Stimulated activated CD8-positive, alpha-beta memory T cell treated with anti-CD3 and anti-CD28 coated beads, Interleukin-7, amount 100 ng/mL, for 1 hour (primary cell): ENCODE measurements at places on chromosomes 5 and 9.

DNA sequence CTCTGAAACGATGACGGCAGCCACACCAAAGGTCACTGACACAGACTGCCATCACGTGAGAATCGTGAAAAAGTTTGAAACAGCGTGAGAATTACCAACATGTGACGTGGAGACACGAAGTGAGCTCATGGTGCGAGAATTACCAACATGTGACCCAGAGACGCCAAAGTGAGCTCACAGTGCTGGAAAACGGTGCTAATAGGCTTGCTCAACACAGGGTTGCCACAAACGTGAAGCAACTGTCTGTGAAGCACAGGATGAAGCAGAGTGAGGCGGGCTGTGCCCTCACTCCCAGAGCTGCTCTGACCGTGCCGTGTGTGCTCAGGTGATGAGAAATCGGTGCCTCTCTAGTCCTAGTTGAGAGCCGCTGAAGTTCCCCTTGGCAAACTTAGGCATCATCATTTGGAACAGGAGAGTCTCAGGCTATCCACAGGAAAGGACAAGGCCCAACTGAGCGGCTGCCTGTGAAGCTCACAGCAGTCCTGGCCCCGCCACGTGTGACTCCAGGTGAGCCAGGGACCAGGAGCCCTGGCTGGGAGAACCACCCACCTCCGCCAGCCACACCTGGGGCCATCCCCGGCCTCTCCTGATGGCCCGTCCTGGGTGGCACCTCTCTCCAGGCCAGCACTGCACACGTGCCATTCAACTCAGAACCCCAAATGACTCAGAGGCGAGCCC lies 29.8 kb upstream of the SLC6A3 start:
- DNase-seq = no peak

- DNase-seq = no peak
These were observed 111.8 kb downstream of the HMHB1 start for GRCh38 chr5:143923634-143924266.

- no peak for DNase-seq
These were observed 41.0 kb upstream of the SEMA4D start for GRCh38 chr9:89538871-89539270.

DNA sequence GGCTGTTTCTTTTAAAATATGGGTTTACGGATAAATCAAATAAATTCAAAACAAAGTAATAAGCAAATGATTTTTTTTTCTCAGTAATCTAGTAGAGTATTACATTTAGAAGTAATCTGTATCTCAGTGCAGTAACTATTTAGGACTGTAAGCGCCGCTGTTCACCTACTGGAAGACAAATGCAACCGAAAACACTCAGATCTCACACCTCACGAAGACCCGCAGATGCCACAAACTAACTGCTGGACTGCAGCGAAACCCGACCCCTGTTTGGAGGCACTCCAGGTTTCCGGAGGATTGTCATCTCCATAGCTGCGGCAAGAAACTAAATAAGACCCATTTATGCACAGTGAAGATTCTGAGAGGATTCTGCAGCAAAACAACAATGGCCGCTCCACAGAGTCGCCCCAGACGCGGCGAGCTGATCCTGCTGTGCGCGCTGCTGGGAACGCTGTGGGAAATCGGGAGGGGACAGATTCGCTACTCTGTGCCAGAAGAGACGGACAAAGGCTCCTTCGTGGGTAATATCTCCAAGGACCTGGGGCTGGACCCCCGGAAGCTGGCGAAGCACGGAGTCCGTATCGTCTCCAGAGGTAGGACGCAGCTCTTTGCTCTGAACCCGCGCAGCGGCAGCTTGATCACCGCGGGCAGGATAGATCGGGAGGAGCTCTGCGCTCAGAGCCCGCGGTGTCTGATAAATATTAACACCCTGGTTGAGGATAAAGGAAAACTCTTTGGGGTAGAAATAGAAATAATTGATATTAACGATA lies at the start of gene PCDHGA8:
Gene PCDHGA8, plus strand, starts transcription at position 205 of the 770 bp plus-strand sequence. Its CDS starts 181 bp downstream, at position 386.
- no peak for DNase-seq

DNA sequence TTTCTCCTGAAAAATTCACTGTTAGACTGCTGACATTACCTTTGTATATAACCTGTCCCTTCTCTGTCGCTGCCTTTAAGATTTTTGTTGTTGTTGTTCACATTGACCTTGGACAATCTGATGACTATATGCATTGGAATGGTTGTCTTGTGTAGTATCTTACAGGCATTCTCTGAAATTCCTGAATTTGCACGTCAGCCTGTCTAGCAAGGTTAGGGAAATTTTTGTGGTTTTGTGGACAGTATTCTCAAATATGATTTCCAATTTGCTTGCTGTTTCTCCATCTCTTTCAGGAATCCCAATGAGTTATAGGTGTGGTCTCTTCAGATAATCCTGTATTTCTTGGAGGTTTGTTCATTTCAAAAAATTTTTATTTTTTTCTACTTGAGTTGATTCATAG lies 140.8 kb downstream of the PRR16 start:
- DNase-seq = no peak

GRCh38 chr5:141598391-141599345 lies 20.1 kb downstream of the DIAPH1 start:
- no peak for DNase-seq

DNA sequence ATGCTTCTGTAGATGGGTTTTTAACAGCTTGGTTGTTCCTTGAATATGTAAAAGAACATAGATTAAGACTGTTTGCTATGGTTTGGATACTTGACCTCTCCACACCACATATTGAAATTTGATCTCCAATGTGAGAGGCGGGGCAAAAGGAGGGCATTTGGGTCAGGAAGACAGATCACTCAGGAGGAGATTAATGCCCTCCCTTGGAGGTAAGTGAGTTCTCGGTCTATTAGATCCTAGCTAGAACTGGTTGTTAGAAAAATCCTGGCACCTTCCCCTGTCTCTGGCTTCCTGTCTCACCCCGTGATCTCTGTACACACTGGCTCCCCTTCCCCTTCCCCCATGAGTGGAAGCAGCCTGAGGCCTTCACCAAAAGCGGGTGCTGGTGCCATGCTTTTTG lies 281.1 kb upstream of the ANKRD55 start:
- DNase-seq = no peak

GRCh38 chr9:109355564-109356297 lies 34.9 kb upstream of the EPB41L4B start:
- no peak for DNase-seq

- no peak for DNase-seq
These were observed 8.4 kb downstream of the SMARCA2 start for GRCh38 chr9:2023532-2023931.

DNA sequence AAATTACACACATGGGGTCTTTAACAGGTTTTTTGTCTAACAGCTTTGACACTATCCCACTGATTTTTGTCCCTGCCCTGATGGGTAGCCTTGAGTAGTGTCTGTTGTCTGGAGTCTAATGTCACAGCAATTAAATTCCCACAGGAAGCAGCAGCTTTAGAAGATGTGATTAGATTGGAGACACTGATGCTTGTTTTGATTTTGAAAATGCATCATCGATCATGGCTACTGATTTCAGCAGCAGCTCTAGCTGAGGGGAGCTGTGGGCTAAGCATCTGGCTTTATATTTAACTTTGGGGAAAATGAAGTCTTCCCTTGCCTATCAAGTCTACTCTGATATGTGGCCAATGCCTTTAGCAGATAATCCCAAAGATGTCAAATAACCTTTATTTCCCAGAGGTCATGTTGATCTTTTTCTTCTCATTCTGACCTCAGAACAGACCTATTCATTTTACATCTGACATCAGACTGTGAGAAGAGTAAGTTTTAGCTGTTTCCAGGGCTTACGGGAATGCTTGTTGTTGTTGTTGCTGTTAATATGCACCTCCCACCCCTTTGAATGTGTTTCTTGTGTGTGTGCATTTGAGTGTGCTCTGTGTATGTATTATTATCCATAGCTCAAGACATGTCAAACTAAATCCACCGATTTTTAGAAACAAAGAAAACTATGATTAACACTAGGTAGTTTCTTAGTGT lies 704.9 kb upstream of the NUDT12 start:
- DNase-seq = no peak

- no peak for DNase-seq
These were observed 42.1 kb downstream of the SEC61B start for GRCh38 chr9:99264070-99264680.

DNA sequence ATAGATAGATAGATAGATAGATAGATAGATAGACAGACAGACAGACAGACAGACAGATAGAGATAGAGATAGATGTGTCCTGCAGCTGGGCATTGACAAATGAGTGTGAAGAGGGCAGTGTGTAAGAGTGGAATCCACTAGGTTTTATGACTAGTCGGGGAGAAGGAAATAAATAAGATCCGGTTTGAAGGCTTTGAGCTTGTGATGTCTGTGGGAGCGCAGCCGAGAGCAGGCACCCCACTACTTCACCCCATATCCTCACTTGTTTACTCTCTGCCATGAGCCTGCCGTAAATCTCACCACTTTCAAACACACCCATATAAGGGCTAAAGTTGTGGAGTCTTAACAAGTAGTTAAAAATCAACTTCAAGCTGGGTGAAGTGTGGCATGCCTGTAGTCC lies 1.4 kb upstream of the SUSD1 start:
- no peak for DNase-seq

DNA sequence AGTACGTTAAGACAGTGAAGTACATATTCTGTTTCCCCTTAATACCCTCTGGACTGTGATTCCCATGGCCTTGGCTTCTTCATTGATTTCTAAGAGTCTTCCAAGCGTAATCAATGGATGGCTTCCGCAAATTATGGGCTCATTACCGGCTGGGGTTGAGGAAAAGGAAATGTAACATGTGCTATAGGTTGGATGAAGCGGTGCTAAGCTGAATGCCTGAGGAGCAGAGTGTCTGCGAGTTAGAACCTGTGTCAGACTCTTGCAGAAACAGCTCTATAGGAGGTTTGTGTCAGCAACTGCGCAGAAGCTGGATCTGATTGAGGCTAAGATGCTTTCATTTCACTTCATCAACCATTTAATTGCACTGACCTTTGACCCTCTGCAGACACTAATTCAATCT lies 114.3 kb upstream of the CDH18 start:
- DNase-seq = no peak

DNA sequence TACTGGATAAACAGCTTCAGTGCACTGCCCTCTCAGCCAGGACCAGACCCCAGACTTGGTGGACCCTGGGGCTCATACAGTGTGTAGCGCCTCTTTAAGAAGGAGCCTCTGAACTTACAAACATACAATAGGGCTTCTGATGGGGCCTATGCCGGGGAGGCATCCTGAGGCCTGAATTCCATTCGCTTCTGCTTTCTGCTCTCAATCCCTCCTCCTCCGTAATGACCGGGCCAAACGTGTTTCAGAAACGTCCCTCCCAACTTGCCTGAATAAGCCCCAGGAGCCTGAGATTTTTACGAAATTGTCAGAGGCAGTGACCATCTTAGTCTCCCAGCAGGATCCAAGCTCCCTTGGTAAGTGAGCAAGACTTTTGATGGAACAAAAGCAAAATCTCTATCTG lies 128.1 kb upstream of the BOD1 start:
- DNase-seq = no peak

DNA sequence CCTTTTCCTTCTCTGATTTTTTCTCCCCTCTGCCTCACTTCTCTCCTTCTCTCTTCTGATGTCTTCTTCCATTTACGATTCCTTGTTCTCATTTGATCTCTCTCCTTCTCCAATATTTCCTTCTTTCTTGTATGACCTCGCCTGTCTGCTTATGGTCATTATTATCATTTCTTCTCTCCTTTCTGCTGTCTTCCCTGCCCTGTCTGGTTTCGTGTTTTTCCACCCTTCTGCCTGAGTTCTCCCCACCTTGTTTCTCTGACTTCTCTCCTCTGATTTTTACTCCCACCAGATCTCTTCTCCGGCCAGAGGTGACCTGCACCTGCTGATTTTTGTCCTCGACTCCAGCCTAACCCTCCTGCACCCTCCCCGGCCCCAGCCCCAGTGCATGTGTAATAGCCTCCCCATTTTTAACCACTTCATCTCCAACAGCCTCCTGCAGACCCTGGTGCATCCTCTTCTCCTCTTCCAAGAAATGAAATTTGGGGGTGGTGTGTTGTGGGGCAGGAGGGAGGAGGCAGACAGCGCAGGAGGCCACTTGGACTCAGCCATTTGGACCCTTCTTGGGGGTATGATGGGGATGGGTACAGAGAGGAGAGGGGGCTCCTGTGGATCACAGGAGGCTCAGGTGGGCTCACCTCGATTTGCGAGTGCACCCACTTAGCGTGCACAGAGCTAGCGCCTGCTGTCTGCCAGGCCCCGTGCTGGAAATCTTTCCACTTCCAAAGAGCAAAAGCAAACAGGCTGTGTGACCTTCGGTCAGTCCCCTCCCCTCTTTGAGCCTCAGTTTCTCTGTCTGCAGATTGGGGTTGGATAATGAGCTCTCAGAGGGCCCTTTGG lies 32.5 kb downstream of the GSN start:
- no peak for DNase-seq

DNA sequence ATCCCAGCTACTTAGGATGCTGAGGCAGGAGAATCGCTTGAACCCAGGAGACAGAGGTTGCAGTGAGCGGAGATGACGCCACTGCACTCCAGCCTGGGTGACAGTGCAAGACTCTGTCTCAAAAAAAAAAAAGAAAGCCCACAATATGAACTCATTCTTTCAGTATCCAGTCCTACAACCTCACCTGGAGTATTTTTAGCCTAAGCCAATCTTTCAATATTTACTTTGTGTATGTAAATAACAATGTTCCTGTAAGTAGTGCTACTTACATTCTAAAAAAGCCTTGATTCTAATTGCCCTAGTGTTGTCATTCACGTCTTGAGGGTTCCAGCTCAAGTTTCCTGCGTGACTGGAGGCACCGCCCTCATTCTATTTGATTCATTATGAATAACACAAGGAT lies 62.0 kb downstream of the BHMT start:
- DNase-seq = no peak

GRCh38 chr9:107163370-107163769 lies 119.7 kb upstream of the RAD23B start:
- no peak for DNase-seq

DNA sequence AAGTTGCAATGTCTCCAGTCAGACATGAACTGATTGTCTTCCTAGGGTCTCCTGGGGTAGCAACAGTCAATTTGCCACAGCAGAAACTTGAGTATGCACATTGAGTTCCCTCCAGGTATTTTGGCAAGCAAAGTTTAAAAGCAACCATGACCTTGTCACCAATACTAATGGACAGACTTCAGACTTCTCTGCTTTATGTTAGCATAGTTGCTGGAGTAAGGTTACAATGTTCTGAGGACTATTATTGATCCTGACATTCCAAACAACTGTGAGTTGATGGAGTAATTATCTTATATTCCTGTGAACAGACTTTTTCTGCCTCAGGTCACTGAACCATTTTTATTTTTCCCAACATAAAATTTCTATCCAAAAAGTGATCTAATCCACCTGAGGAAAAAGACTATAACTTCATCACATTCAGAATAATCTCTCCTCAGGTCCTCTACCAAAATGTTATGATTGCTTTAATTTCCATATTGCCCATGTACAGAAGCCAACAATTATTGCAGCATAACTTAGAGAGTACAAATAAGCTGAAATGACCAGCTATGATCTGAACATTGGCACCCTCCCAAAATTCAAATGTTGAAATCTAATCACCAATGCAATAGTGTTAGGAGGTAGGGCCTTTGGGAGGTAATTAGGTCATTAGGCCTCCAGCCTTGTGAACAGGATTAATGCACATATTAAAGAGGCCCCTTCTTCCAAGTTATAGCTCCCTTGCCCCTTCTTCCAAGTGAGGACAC lies 228.3 kb downstream of the PDE4D start:
- no peak for DNase-seq

- no peak for DNase-seq
These were observed 243.2 kb downstream of the FSTL4 start for GRCh38 chr5:133368916-133369783.

- DNase-seq = no peak
These were observed 162.8 kb downstream of the KCTD16 start for GRCh38 chr5:144333336-144333920.
